ENCODE measurements at places on chromosomes 11 and 22.
A peak's percentile ranks its signal among the peaks of the same experiment; 100 is the strongest.

- no peak for DNase-seq
Observed at GRCh38 chr11:42524534-42525227, 787.1 kb upstream of the API5 start.

DNA sequence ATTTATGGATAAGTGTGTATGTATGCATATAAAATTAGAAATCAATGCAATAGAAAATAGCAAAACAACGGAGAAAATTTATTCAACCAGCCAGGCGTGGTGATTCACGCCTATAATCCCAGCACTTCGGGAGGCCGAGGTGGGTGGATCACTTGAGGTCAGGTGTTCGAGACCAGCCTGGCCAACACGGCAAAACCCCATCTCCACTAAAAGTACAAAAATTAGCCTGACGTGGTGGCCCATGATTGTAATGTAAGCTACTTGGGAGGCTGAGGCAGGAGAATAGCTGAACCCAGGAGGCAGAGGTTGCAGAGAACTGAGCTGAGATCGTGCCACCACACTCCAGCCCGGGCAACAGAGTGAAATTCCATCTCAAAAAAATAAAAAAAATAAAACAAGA lies 5.5 kb downstream of the KRTAP5-6 start:
- DNase-seq, result no peak

- no peak for DNase-seq
Observed at GRCh38 chr11:34910817-34911216, 5.4 kb downstream of the APIP start.

- no peak for DNase-seq
Observed at GRCh38 chr11:64250415-64251015, 815 bp upstream of the PLCB3 start.

DNA sequence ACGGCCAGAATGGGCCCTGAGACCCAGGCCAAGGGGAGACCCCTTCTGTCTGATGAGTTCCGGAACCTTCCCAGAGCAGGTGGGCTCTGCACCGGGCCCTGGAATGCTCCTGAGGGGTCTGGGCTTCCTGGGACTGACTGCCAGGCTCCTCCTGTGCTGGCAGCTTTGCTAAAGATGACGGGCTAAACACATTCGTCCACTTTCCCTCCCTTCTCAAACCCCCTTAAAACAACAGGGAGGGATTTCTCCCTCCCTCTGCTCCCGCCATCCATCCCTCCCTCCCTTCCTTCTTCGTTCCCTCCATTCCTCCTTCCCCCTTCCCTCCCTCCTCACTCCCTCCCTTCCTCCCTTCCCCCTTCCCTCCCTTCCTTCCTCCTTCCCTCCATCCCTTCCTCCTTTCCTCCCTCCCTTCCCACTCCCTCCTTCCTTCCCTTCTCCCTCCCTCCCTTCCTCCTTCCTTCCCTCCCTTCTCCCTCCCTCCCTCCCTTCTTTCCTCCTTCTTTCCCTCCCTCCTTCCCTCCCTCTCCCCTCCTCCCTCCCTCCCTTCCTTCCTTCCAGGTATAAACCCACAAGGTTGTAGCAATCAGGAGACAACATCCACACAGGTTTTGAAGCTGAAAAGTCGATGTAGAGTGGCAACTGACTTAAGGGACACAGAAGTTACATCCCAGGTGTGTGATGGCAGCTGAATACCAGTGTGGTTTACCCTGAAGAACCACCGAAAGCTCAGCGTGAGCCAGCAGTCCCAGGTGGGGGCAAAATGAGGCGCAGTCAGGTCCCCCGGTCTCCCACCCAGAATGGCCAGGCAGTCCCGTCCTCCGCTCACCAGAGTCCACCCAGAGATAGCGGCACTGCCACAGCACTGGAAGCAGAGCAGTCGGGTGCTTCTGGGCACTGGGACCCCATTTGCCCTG lies 18.8 kb upstream of the MGAT3 start:
- DNase-seq, result no peak

- DNase-seq, result no peak
Observed at GRCh38 chr11:44533921-44534711, 31.3 kb upstream of the CD82 start.

DNA sequence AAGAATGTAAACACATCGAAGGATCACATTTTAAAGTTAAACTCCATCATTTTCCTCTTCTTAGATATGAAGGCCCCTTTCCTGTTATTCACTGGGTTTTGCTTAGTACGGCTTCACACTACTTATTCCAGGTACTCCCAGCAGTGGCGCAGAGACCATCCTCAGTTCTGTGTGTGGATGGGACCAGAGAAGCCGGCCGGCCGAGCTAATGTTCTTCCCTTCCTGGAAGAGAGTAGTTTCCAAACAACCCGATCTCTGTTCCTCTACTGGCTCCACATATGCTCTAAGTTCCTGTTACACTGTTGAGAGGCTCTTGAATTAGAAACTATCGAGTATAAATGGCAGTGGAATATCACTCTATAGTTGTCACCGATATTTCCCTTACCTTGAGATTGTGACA lies 684 bp upstream of the NFRKB start:
- DNase-seq, result no peak

DNA sequence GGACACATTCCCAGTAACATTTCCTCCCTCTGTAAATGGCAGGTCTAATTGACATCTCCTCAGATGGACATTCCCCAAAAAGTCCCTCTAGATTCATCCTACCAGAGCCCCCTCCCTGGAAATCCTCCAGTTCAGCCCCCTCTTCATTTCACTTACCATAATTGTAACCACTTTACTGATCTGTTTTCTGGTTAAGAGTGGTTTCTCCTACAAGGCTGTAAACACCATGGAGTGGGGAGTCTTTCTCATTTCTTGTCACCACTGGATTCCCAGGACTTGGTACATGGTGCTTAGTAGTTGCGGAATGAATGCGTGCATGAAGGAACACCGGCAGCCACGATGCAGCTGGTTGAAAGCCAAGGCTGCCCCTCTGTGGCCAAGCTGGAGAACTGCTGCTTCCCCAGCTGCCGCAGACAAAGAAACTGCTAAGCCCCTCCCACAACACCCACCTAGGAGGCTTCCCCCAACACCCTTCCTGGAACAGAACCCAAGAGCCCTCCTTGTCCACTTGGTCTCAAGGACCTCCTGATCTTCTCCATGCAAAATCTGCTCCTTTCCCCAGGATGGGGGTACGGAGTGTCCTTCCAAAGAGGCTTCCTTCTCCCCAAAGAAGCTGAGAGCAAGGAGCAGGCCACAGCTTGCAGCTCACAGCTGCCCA lies 18.6 kb upstream of the SCARF2 start:
- no peak for DNase-seq

DNA sequence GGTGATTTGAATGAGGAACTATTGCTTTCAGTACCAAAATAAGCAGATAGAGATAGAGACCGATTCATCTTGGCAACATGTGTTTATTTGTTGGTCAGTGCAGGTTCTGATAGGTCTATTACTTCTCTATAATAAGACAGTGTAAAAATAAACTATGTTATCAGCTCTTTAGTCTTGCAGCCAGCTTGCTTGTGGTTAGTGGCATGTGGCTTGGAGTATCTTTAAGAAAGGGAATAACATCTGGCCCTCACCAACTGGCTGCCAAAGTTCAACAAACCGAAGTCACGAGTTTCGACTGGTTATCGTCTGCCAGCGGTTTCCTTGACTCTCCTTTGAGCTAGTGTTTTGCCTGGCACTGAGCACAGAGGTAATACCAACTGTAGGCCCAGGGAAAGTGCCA lies 71.8 kb downstream of the CTTN start:
- DNase-seq, result no peak

GRCh38 chr22:26328221-26328620 lies 100.8 kb upstream of the ASPHD2 start:
- DNase-seq, result no peak

- DNase-seq, result no peak
Observed at GRCh38 chr22:34776817-34777216, 289.1 kb upstream of the ISX start.

- DNase-seq, result no peak
Observed at GRCh38 chr11:87203907-87204602, 166.3 kb downstream of the TMEM135 start.

DNA sequence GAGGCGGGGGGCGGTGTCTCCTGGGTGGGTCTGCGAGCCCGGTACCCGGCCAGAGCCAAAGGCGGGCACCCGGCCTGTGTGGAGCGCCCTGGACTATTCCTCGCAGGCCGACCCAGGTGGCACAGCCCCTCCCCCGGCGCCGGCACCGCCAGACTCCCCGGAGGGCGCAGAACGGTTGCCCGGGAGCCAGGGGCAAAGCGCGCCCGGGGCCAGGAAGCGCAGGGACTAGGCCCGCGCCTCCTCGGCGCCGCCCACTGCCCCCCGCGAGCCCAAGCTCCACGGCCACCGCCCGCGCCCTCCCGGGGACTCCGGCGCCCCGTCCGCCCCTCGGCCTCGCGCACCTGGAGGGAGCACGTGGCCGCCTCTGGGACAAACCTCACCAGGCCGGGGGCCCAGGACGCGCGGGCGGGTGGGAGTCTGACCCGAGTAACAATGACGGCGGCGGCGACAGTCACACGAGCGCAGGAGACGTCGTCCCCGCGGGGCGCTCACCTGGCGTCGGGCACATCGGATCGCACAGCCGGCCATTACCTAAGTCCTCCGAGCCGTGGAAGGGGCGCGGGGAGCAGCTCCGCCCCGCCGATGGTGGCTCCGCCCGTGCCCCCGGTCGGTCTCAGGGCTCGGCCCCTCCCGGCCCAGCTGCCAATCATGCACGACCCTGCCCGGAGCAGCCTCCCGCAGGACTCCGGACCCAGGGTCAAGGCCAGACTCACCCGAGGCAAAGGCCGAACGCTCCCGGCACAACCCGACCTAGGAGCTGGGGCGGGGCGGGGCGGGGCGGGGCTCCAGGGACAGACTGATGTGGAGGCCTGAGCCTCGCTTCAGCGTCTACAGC lies 7.4 kb downstream of the PLXNB2 start:
- no peak for DNase-seq

DNA sequence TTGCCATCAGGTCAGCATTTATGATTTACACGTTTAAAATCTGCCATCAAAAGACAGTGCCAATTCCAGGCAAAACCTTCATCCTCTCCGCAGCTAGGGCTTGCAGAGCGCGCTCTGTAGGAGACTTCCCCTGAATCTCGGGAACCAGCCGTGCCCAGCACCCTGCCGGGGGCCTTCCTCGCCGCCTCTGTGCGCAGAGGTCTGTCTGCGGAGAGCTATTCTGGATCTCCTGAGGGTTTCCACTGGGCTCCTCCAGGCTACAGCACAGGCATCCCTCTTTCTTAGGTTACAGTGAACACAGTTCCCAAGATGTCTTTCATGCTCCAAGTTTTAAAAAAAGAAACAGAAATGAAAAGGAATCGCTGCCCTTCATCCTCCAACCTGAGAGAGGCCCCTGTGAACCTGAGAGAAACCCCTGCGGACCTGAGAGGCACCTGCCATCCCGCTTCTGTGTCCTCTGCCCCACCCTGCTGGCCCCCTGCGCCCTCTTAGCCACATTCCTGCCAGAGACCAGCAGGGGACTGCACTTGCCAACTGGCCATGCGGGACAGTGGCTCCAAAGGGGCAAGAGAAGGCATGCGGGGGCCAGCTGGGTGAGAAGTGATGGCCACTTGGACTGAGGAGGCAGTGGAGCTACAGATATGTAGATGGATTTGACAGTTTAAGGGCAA lies 16.1 kb downstream of the TP53AIP1 start:
- DNase-seq, result no peak

DNA sequence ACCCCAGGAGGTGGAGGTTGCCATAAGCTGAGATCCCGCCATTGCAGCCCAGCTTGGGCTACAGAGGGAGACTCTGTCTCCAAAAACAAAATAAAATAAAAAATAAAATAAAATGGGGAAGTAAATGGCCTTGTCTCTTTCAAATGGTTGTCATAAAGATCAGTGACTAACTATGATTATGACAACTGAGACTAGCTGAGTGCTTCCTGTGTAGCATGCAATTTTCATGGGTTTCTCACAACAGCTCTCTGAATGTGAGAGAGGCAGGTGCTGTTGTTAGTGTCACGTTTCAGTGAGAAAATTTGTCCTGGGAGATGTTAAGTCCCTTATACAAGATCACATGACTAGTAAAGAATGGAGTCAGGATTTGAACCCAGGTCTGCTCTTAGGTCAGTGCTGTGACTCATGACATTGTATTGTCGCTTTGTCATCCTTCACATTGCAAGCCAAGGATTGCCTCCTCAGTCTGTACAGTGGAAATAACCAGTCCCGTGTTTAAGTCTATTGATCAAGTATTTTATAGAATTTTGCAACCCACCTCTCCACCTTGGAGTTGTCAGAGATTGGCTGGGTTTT lies 163.3 kb upstream of the CCDC90B start:
- no peak for DNase-seq

DNA sequence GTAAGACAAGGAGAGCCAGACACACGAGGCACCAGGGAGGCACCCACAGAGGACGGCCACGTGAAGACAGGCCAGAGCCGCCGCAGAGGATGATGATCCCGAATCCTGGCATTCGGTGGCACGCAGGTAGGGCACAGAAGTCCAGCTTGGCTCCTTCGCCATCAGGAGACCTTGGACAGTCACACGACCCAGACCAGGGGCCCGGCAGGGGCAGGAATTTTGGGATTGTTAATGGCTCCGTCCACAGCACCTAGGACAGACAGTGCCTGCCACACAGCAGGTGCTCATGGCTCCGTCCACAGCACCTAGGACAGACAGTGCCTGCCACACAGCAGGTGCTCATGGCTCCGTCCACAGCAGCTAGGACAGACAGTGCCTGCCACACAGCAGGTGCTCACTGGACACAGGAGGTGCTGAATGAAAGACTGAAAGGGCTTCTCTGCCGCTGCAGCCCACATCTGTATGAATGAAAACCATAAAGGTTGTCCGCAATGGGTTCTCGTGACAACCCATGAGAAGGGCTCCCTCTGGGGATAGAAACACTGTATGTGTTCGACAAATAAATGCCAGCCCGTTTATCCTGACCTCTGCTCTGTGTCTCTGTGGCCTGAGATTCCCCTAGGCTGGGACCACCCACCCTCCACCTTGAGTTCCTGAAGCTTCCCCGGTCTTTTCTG lies 341.6 kb downstream of the CTTN start:
- DNase-seq, result no peak

- no peak for DNase-seq
Observed at GRCh38 chr11:47270331-47271271, 668 bp downstream of the MADD start.

- no peak for DNase-seq
Observed at GRCh38 chr11:25547292-25547691, 784.6 kb upstream of the ANO3 start.

GRCh38 chr11:125378083-125378482 lies 118.0 kb downstream of the FEZ1 start:
- DNase-seq, result no peak

DNA sequence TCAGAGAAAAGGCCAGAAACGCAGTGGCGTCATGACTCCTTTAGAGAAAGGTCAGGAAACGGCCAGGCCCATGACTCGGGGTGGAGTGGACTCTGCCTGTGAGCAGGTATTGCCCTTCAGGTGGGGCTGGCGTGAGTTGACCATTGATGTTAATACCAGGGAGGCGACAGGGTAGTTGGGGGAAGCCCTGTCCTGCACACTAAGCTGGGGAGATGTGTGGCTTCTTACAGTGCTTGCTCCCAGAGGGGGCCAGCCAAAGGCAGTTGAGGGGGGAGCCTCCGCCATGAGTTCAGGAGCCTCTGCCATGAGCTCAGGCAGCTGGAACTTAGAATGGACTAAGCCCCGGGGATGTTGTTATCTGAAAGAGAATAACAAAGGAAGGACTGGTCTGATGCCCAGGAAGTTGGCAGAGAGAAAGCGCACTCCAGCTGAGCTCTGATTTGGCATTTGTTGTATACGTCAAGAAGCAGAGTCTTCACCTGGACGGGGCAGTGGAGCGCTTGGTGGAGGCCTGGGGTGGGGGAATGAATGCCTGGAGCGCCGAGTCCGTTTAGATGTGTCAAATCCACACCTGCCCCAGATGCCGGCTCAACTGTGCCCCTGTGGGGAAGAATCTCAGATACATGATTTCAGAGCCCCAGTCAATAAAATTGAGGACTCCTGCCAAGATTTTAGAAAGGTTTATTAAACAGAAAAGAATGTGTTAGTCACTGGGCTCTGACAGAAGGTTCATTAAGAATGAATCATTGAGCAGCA lies 222.5 kb downstream of the TBC1D22A start:
- peak; percentile 17 for DNase-seq
